ENCODE measurements at places on chromosomes 16 and 17.

- DNase-seq: no peak
These were observed 456.2 kb upstream of the SALL1 start for GRCh38 chr16:51607201-51607651.

DNA sequence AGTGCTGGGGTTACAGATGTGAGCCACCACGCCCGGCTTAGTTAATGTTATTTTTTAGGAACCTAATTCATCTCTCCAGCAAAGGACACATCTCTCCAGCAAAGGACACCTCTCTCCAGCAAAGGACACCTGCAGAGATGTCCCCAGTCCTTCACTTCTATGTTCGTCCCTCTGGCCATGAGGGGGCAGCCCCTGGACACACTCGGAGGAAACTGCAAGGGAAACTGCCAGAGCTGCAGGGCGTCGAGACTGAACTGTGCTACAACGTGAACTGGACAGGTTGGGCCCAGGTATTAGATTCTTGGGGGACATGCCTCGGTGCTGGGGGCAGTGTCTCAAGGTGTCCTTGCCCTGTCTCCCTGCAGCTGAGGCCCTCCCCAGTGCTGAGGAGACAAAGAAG is 4.7 kb downstream of the PFAS start:
- DNase-seq: no peak

DNA sequence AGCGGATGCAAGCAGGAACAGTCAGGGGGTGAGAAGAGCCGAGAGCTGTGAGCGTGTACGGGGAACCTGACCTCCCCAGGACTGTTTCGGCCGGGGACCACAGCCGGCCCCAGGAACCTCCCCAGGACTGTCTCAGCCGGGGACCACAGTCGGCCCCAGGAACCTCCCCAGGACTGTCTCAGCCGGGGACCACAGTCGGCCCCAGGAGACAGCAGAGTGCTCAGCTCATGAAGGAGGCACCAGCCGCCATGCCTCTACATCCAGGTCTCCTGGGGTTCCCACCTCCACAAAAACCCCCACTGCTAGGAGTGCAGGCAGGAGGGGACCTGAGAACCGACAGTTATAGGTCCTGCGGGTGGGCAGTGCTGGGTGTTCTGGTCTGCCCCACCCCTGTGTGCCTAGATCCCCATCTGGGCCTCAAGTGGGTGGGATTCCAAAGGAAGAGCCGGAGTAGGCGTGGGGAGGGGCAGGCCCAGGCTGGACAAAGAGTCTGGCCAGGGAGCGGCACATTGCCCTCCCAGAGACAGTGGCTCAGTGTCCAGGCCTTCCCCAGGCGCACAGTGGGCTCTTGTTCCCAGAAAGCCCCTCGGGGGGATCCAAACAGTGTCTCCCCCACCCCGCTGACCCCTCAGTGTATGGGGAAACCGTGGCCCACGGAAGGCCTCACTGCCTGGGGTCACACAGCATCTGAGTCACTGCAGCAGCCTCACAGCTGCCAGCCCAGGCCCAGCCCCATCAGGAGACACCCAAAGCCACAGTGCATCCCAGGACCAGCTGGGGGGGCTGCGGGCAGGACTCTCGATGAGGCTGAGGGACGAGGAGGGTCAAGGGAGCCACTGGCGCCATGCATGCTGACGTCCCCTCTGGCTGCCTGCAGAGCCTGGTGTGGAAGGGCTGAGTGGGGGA is 4.3 kb downstream of the RHBDF1 start:
- no peak for DNase-seq

DNA sequence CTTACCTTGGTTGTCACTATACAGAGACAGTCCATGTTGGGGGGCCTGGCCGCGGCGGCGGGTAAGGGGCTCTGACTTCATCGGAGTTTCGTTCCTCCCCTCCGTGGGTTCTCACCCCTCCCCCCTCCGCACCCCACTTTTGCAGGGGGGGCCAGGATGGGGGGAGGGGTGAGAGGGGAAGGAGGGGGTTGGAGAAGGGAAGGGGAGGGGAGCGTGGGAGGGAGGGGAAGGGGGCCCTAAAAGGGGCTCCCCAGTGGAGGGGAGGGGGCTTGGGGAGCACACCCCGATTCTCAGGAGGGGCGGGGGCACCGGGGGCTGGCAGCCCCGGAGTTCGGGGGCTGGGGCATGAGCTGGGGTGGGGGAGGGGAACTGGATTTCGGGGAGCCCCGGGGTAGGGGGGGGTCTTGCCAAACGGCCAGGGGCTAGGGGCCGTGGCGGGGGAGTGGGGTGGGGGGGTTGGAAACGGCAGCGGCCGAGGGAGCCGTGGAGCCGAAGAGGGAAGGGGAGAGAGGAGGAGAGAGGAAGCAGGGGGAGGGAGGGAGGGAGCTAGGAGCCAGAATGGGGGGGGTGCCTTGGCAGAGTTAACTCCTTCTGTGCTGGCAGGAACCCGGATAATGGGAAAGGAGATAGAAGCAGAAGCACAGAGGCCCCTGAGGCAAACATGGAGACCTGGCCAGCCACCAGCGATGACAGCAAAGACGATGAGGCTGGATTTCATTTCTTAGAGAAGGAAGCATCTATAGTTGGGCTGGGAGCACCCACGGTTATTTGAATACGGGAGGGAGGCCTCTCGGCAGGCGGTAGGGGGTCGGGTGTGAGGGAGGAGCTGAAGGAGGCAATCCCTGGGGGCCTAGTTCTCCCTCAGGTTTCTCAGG is 2.3 kb downstream of the DLG4 start:
- DNase-seq: peak; percentile 56

DNA sequence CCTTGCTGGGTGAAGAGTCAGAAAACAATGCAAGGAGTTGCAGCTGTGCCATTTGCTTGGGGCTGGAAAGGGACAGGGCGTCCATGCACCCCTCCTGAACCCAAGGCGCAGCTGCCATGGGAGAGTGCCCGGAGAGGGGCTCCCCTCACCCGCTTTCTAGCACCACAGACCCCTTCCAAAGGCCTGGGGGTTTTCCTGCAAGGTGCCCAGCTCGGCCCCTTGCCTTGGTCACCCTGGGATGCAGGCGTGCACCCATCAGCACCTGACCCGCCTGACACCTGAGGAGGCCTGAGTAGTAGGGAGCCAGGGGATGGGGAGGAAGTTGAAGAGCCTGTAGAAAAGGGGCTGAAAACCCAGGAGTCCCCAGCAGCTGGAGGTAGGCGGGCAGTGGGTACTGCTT is 30.3 kb downstream of the TMEM186 start:
- DNase-seq: no peak

GRCh38 chr17:57524839-57525568 is 220.1 kb downstream of the CCDC182 start:
- no peak for DNase-seq

DNA sequence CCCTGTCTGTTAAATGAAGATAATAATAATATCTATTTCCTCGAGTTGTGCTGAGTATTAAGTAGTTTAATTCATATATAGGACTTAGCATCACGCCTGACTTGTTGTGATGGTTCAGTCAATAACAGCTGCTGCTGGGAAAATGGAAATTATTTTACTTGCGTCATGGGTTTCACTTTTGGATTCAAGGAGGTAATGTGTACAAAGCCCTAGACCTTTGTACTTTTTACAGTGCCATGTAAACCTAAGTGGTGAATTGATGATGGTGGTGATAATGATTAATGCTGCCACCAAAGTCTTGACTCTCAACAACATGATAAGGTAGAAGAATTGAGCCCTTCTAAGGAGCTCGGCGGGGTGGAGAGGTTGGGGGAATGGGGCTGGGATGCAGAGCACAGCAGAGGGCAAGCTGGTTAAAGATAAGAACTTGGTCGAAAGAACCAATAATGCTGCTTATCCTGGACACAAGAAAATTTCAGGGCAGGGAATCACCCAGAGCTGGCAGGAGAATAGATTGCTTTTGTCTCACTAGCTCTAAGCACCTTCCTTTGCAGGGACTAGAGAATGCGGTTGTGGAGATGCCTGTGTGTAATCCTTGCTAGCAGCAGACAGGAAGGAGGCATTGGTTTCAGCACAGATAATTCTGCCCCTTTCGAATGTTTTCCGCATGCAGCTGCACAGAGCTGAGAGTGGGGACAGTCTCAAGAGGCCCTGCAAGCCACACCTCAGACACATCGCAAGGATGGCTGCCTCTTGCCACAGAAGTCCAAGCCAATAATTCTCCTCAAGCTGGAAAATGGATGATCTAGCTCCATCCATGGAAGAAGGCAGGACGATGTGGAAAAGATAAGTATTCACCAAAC is 187.1 kb downstream of the TMEM114 start:
- DNase-seq: no peak

DNA sequence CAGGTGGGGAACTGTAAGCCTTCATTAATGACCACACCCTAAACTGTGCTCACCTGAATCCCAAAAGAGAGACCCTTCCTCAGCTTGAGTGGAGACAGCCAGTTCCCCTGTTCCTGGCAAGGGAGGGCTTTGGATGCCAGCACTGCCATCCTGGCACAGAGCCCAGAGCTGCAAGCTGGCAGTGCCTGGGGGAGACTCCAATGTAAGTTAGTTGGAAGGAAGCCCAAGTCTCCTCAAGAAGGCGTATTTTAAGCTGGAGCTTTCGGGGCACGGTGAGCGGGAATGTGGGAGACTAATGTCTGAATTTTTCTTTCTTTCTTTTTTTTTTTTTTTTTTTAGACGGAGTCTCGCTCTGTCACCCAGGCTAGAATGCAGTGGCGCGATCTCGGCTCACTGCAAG is 4.7 kb downstream of the CDC42EP4 start:
- no peak for DNase-seq

DNA sequence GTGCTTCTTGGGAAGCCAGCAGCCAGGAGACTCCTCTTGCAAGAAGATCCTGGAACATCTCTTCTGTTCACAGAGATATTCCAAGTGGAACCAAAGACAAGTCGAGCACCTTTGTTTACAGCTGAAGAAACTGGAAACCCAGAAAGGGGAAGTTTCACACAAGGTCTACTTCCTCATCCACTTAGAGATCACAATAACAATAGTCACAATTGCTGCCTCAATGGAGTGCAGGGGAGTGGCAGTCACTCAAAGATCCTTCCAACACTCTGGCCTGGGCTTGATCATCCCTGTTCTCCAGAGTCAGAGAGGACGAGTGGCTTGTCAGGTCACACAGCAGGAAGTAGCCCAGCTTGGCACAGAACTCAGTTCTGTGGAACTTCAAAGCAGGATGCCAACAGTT is 46.9 kb upstream of the SIAH1 start:
- peak; percentile 65 for DNase-seq

- DNase-seq: no peak
These were observed 5.0 kb downstream of the SOST start for GRCh38 chr17:43753493-43754129.

DNA sequence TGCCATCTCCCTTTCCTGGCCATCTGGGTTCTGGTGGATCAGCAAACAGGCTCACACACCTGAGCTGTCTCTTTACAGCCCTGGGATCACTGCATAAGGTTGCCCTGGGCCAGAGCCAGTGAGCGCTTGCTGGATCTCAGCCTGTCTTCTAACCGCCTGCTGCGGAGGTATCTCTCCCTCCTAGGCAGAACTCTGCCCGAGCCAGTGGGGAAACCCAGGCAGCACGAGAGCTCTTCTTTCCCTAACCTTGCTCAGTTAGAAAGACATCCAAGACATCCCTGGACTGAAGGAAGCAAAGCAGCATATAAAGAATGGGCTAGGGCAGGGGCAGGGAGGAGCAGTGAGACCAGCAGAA is 6.4 kb downstream of the HAS3 start:
- DNase-seq: no peak

DNA sequence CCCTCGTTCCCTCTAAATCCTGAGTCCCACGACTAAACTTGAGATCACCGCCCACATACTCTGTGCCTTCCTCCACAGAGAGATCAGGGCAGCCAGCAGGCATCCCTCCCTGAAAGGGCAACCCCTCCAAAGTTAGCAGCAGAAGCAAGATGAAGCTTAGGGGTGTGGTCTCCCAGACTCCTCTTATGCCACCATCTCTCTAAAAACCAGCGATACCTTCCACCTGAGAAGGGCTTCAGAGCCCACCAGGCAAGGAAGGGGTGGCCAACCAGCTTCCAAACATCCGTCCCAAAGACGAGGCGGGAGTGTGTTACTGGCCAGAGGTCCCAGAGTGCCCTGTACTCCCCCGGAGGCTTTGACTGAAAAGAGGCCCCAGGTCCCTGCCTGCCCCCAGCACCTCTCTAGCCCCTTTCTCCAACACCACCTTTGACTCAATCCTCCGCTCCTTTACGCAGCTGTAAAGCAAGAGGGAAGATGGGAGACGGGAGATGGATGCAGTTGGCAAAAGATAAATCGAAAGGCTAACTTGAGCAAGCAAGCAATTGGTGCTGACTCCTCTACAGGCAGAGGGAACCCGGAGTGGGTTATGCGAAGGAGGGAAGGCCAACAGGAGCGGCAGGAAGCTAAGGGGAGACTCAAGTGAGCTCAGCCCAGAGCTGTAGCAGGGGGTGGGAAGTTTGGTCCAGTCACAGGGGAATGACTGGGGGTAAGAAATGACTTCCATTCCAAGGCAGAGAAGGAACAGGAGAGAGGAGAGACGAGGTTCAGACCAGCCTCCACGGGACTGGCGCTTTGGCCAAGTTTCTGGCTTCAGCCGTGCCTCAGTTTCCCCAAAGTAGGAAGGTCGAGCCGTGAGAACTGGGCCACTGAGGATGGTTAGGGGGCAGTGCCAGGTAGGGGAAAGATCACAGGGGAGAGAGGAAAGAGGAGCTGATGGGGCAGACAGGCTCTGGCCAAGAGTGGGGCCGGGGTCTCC is 1.0 kb downstream of the ST3GAL2 start:
- DNase-seq: no peak

DNA sequence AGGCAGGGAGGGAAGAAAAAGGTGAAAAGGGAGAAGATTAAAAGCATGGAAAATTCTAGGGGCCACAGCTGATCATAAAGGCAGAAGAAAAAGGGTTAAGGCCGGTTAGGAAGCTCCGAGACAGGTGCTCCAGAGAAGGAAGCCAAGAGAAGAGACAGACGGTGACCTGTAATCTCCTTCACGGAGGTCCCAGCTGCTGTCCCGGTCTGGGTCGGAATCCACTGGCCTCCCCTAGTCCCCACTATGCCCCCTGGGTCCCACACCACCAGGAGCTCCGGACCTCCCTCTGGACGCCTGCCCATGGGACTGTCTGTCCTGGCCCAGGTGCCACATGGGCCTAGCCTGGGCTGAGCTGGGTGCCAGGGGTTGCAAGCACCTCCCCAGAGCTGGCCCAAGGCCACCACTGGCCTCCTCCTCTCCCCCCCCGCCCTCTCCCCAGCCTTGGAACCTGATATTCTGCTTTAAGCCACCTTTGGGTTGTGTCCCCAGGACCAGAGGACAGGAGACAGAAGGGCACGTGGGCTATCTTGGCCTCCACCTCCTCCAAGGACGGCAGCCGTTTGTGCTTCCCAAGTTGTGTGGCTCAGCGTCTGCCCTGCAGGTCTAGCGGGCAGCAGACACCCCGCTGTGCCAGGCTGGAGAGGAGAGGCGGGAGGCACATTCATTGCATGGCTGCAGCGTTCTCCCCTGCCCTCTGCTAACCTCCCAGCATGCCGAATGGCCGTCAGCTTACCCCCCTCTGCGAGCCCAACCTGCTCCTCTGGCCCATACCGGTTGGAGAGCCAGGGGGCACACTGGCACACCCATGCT is 102.4 kb downstream of the ENGASE start:
- no peak for DNase-seq

- no peak for DNase-seq
These were observed 4.6 kb downstream of the RBBP6 start for GRCh38 chr16:24543949-24544348.

GRCh38 chr16:2033057-2033908 is 6.6 kb downstream of the NHERF2 start:
- no peak for DNase-seq

Measured in Kasumi-1 (cell line).